ENCODE measurements at places on chromosomes 2 and 18. TPM values are rescaled to one million over a fixed set of nuclear protein-coding genes. Genes with fewer than 3 reads are reported as not detected.

GRCh38 chr2:241083091-241083415 is 19.0 kb downstream of the MTERF4 start:
- H3K27me3 ChIP-seq = no peaks in the 10 kb centered on the region
- H3K36me3 ChIP-seq = peaks cover 24% of the 10 kb centered on the region

Gene ANO7
- total RNA-seq = 2.1 TPM

GRCh38 chr2:124911560-124911959 is 886.5 kb downstream of the CNTNAP5 start:
- H3K27ac ChIP-seq = no peak overlapping the region
- no peaks in the 10 kb centered on the region for H3K36me3 ChIP-seq

DNA sequence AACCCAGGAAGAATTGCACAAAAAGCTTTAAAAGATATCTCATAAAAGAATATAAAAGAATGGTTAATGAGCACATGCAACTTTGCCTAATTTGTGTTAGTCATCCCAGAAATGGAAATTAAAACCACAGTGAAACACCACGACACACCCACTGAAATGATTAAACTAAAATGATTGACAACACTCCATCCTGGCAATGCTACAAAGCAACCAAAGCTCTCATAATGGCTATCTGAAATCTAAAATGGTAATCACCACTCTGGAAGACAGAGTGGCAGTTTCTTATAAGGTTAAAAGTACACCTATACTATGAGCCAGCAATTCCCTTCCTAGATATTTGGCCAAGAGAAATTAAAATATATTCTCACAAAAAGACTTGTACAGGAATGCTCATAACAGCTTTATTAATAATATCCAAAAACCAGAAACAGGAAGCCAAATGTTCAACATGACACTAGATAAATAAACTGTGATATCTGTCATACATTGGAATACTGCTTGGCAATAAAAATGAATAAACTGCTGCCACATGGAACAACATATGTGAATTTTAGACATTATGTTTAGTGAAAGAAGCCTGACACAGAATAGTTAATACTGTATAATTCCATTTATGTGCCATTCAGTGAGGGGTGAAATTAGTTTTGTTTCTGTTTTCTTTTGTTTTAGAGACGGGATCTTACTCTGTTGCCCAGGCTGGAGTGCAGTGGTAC is 105.3 kb upstream of the BCL2L11 start:
- no peaks in the 10 kb centered on the region for H3K36me3 ChIP-seq
- no peaks in the 10 kb centered on the region for H3K27me3 ChIP-seq
- no peak overlapping the region for H3K4me3 ChIP-seq

- peaks cover 12% of the 10 kb centered on the region for H3K4me1 ChIP-seq
- H3K27ac ChIP-seq = no peak overlapping the region
- H3K27me3 ChIP-seq = no peaks in the 10 kb centered on the region
- DNase-seq = no peak
- H3K36me3 ChIP-seq = peaks cover 49% of the 10 kb centered on the region
These were observed 40.7 kb downstream of the RALB start for GRCh38 chr2:120293096-120294007.

DNA sequence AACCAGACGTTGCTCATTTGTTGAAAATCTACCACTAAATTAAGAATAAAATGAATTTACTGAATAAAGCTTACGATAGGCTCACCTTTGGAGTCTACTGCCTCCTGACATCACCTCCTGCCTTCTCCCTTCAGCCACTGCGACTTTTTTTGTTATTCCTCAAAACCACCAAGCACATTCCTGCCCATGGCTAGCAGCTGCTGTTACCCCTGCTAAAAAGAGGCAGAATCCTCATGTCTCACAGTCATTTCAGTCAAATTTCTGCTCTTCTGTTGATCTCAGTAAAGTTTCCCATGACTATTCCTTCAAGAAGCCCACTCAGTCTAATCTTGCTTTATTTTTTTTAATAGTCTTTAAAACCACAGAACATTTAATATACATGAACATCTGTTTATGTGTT is 40.8 kb upstream of the ANKRD62 start:
- no peaks in the 10 kb centered on the region for H3K27me3 ChIP-seq
- no peaks in the 10 kb centered on the region for H3K36me3 ChIP-seq
- no peak for DNase-seq
- no peak overlapping the region for H3K27ac ChIP-seq
- no peak overlapping the region for H3K4me3 ChIP-seq

Gene TMBIM1
- total RNA-seq = 281 TPM

Gene ASIC4
- 0.55 TPM for total RNA-seq

- H3K36me3 ChIP-seq = no peaks in the 10 kb centered on the region
- no peaks in the 10 kb centered on the region for H3K27me3 ChIP-seq
- H3K27ac ChIP-seq = no peak overlapping the region
- peaks cover 27% of the 10 kb centered on the region for H3K4me1 ChIP-seq
These were observed 9.5 kb upstream of the SMAD7 start for GRCh38 chr18:48959921-48960920.

DNA sequence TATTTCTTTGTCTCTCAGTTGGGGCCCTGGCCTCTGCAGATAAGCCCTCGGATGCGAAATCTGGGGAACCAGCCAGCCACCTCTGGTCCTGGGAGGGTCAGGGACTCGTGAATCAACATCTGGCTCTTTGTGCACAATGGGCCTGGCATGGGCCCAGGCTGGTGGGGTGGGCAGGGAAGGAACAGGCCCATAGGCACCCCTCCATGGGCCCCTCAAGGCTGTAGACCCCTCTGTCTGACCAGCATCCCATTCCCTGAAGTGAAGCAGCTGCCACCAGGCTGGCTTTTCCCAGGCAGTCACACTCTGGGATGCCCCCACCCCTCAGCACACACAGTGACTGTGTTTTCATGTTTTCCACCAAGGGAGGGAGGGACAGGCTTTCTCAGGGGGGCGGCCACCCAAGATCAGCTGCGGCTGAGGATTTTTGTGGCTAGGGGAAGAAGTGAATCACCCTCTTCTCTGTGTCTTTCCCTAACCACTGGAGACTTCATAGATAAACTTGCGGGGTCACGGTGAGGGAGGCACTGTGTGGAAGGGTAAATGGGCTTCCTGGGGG is 166.0 kb downstream of the AGAP1 start:
- H3K27ac ChIP-seq = no peak overlapping the region
- DNase-seq = peak; percentile 37
- H3K36me3 ChIP-seq = no peaks in the 10 kb centered on the region

- H3K4me3 ChIP-seq = no peak overlapping the region
- peak; percentile 61 for DNase-seq
- no peaks in the 10 kb centered on the region for H3K36me3 ChIP-seq
- H3K27ac ChIP-seq = no peak overlapping the region
These were observed 16.2 kb downstream of the ADRA2B start for GRCh38 chr2:96099861-96100798.

- no peaks in the 10 kb centered on the region for H3K4me1 ChIP-seq
- H3K4me3 ChIP-seq = no peak overlapping the region
- no peak overlapping the region for H3K27ac ChIP-seq
These were observed 62.0 kb upstream of the SGPP2 start for GRCh38 chr2:222362336-222362735.

DNA sequence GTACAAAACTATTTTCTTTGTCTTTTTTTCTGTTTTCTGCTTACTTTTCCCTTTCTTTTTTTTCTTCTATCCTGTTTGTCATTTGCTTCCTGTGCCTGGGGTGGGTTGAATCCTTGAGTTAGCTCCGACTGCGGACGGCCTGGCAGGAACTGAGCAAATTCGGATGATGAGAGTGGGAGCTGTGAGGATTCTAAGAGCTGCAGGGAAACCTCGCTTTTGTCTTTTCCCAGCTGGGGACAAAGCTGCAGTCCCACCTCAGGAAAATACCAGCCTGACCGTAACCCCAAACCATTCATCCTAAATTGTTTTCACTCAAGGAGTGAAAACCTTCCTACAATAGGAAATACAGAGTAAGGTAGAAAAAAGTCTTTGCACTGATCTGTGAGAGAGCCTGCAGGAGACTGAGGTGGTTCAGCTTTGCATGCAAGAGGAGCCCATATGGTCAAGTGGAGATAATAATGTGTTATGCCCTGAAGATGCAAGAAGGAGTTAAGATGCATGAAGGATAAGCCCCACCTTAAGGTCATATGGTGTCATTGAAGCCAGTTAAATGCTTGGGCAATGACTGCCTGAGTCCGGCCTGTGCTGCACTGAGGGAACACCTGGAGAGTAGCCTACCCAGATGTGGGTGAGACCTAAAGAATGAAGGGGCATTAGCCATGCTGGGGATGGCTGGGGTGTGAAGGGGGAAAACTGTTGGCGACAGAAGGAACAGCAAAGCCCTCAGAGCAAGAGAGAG is 31.7 kb upstream of the ARL4C start:
- H3K27ac ChIP-seq = no peak overlapping the region
- H3K4me3 ChIP-seq = no peak overlapping the region
- DNase-seq = no peak

Gene OTOF
- 0.69 TPM for total RNA-seq

- no peak overlapping the region for H3K27ac ChIP-seq
- no peaks in the 10 kb centered on the region for H3K4me1 ChIP-seq
These were observed 325.9 kb upstream of the LINC00305 start for GRCh38 chr18:64474773-64475172.

DNA sequence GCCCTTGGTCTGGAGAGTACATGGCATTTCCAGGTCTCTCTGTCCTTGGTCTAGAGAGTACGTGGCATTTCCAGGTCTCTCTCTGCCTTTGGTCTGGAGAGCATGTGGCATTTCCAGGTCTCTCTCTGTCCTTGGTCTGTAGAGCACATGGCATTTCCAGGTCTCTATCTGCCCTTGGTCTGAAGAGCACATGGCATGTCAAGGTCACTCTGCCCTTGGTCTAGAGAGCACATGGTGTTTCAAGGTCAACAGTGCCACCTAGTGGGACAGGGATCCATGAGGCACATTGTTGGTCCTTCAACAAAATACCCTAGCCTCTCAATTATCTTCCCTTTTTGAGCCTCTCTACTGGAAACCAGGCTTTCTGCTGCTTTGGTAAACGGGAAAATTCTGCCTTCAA is 250.2 kb downstream of the OTX1 start:
- H3K36me3 ChIP-seq = no peaks in the 10 kb centered on the region
- H3K4me1 ChIP-seq = no peaks in the 10 kb centered on the region
- H3K27me3 ChIP-seq = no peaks in the 10 kb centered on the region
- no peak overlapping the region for H3K4me3 ChIP-seq
- DNase-seq = no peak

Gene TMEM182
- 2.1 TPM for total RNA-seq

- no peaks in the 10 kb centered on the region for H3K27me3 ChIP-seq
- H3K36me3 ChIP-seq = peaks cover 50% of the 10 kb centered on the region
- no peak overlapping the region for H3K27ac ChIP-seq
- no peak overlapping the region for H3K4me3 ChIP-seq
These were observed 12.2 kb downstream of the NBAS start for GRCh38 chr2:15548974-15549373.

- DNase-seq = no peak
- no peaks in the 10 kb centered on the region for H3K36me3 ChIP-seq
- H3K4me3 ChIP-seq = no peak overlapping the region
- H3K4me1 ChIP-seq = no peaks in the 10 kb centered on the region
- H3K27me3 ChIP-seq = no peaks in the 10 kb centered on the region
These were observed 136.9 kb downstream of the MYO3B start for GRCh38 chr2:170314744-170315447.

Gene KATNAL2
- total RNA-seq = 3.1 TPM

Gene C2orf92
- 14.4 TPM for total RNA-seq

Gene TXNDC2
- 0.55 TPM for total RNA-seq

Gene ST6GAL2
- total RNA-seq = 2.5 TPM

GRCh38 chr18:63697097-63697660 is 5.6 kb upstream of the SERPINB11 start:
- no peaks in the 10 kb centered on the region for H3K4me1 ChIP-seq
- no peak overlapping the region for H3K4me3 ChIP-seq
- no peak overlapping the region for H3K27ac ChIP-seq
- no peaks in the 10 kb centered on the region for H3K27me3 ChIP-seq
- H3K36me3 ChIP-seq = no peaks in the 10 kb centered on the region
- no peak for DNase-seq

DNA sequence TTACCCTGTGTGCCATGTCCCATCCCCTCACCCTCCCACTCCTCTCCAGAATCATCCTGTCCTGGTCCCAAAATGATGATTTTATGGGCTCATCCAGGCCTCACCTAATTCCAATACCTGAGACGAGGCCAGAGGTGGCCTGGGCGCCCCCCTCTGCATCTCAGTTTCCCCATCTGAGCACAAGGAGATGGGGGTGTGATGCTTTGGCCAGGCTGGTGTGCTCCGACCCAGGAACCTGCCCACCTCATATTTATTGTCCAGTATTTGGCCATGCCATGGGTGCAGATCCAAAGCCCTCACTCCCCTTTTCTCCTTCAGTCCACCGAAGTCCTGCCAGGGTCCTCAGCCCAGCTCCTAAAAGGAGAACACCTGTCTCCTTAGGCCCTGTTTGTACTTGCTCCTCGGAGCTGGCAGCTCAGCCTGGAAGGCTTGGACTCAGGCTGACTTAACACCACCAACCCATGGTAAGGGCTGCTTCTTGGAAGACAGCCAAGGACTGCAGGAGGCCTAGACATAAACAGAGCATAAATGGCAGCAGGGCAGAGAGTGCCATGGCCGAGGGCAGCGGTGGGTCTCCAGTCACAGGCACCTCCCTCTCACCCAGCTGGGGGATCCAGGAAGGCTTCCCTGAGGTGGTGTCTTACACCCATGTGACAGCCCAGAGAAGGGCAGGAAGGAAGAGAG is 3.6 kb downstream of the TEX51 start:
- no peak overlapping the region for H3K27ac ChIP-seq
- no peaks in the 10 kb centered on the region for H3K36me3 ChIP-seq
- peak; percentile 34 for DNase-seq
- H3K4me1 ChIP-seq = no peaks in the 10 kb centered on the region
- H3K4me3 ChIP-seq = no peak overlapping the region
- H3K27me3 ChIP-seq = no peaks in the 10 kb centered on the region

GRCh38 chr2:21018290-21018689 is 25.6 kb downstream of the APOB start:
- no peaks in the 10 kb centered on the region for H3K36me3 ChIP-seq
- H3K27ac ChIP-seq = no peak overlapping the region
- DNase-seq = no peak
- no peaks in the 10 kb centered on the region for H3K4me1 ChIP-seq
- H3K4me3 ChIP-seq = no peak overlapping the region

DNA sequence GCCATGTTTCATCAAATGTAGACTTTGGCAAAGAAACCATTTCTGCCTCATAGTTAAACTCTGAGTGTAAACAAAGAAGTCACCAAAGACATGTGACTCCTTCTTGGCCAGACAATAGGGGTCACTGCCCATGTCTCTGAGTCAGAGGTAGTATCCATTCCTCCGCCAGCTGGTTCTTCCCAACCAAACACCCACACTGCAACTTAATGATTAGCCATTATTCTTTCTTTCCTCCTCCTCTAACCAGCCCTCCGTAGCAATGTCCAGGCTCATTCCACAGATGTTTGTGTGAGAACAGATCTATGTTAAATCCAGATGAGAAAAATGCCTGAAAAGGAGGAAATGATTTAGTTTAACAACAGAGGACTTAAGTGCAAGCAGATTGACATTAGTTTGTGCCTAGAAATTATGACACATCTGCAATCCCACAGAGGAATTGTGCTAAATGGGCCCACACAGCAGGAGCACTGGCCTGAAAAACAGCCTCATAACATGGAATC is 127.9 kb upstream of the SH3BP4 start:
- H3K36me3 ChIP-seq = no peaks in the 10 kb centered on the region
- no peak overlapping the region for H3K4me3 ChIP-seq
- no peaks in the 10 kb centered on the region for H3K27me3 ChIP-seq
- H3K27ac ChIP-seq = no peak overlapping the region

GRCh38 chr2:134173338-134174016 is 80.4 kb upstream of the MGAT5 start:
- no peaks in the 10 kb centered on the region for H3K27me3 ChIP-seq
- no peak overlapping the region for H3K27ac ChIP-seq
- no peak overlapping the region for H3K4me3 ChIP-seq
- no peaks in the 10 kb centered on the region for H3K36me3 ChIP-seq
- H3K4me1 ChIP-seq = peaks cover 4% of the 10 kb centered on the region
- no peak for DNase-seq
